Psoas muscle (tissue), 8 donors: ENCODE measurements at places on chromosomes 7 and 10. TPM values are rescaled to one million over a fixed set of nuclear protein-coding genes. Genes with fewer than 3 reads are reported as not detected.

DNA sequence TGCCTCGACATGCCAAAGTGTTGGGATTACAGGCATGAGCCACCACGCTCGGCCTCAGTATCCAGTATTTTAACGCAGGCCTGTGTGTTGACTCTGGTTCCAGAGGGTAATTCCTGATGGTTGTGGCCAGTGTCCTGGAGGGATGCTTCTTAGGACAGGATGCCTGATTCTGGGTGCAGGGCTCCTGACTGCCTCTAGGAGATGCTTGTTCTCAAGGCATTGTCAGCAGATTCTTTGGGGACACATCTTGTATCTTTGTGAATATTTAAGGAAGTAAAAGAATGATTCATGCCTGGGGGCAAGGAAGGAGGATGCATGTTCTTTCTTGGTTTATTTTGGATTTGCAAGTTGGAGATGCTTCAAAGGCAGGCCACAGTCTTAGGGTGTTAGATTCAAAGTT is 2.2 kb downstream of the ZDHHC4 start:
- H3K4me3 ChIP-seq, result no peak overlapping the region
- peaks cover 16% of the 10 kb centered on the region for H3K36me3 ChIP-seq
- no peaks in the 10 kb centered on the region for H3K27me3 ChIP-seq
- H3K4me1 ChIP-seq, result peaks cover 5% of the 10 kb centered on the region

GRCh38 chr10:100806356-100806645 is 60.9 kb downstream of the PAX2 start:
- H3K4me1 ChIP-seq, result no peaks in the 10 kb centered on the region
- H3K27ac ChIP-seq, result no peak overlapping the region
- H3K4me3 ChIP-seq, result no peak overlapping the region
- H3K27me3 ChIP-seq, result peaks cover 27% of the 10 kb centered on the region
- DNase-seq, result no peak

DNA sequence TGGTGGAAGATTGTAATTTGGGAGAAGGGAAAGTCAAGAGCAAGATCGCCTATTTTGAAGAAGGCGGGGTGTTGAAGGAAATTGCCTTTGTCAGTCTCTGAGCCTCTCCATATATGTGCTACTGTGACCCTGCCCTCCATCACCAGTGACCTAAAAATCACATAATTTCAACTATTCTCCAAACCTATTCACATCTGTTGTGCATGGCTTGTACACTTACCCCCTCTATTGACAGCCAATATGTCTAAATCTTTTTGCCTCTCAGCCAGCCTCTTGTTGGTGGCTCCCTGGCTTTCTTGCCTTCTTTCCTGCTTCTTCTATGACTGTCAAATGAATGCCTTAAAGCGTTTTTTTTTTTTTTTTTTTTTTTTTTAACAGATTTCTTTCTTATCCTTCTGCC is 295.6 kb downstream of the AUTS2 start:
- H3K27ac ChIP-seq, result no peak overlapping the region
- DNase-seq, result no peak
- no peaks in the 10 kb centered on the region for H3K27me3 ChIP-seq
- no peak overlapping the region for H3K4me3 ChIP-seq
- H3K4me1 ChIP-seq, result peaks cover 3% of the 10 kb centered on the region
- no peaks in the 10 kb centered on the region for H3K36me3 ChIP-seq

- peaks cover 9% of the 10 kb centered on the region for H3K36me3 ChIP-seq
- H3K27me3 ChIP-seq, result no peaks in the 10 kb centered on the region
- H3K4me1 ChIP-seq, result peaks cover 38% of the 10 kb centered on the region
- H3K27ac ChIP-seq, result peak overlapping the region; percentile 73
- no peak overlapping the region for H3K4me3 ChIP-seq
These were observed 60.3 kb upstream of the NFKB2 start for GRCh38 chr10:102335184-102335583.

DNA sequence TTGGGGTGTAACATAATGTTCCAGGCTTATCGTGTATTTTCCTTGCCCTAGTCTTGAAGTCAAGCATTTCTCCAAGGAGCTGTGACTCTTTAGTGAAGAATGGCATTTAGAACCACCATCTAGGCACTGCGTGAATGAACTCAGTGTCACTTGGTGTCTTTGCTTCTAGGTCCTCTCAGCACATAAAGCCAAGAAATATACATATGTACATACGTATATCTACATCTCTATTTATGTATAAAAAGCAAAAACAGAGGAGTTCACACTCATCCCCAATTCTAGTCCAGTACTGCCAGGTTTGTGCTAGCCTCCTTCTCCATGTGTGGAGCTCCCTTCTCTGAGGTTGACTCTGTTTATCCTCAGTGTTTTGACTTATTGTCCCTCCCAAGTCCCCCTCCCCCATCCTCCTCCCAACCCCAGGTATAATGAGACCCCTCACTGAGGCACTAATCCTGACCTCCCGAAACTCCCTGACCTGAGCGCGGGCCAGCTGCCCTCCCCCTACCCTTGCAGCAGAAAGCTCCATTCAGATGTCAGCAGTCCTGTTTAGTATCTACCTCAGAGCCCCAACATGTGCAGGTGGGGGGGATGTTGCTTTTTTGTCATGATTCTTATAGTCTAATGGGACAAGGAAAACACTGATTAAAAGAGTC is 61.5 kb downstream of the GDI2 start:
- peaks cover 10% of the 10 kb centered on the region for H3K36me3 ChIP-seq
- H3K4me3 ChIP-seq, result no peak overlapping the region
- no peaks in the 10 kb centered on the region for H3K27me3 ChIP-seq

GRCh38 chr7:18402488-18403183 is 92.9 kb upstream of the HDAC9 start:
- H3K27me3 ChIP-seq, result no peaks in the 10 kb centered on the region
- H3K27ac ChIP-seq, result no peak overlapping the region
- H3K36me3 ChIP-seq, result no peaks in the 10 kb centered on the region

DNA sequence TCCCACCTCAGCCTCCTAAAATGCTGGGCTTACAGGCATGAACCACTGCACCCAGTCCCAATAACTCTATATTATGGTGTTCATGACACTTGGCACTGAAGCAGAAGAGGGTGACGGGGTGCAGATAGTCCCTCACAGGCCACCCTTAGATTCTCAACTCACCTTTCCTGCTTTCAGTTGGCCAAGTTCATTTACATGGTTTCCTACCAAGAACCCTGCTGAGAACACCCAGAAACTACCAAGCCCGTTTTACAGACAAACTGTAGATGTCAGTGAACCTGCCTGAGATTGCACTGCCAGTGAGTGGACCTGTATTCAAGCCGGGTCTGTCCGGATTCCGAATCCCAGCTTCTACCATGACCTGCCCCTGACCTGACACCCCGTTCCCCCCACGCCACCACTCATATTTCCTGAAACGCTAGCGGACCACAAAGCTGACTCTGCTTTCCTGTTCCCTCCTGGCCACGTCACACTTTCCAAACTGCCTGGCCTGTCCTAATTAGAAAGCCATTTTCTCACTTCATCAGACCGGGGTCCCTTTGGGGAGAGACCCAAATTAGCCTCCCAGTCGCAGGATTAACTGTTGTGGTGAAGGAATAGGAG is 17.3 kb downstream of the GRID2IP start:
- no peak overlapping the region for H3K4me3 ChIP-seq
- H3K4me1 ChIP-seq, result no peaks in the 10 kb centered on the region
- no peak for DNase-seq
- H3K27ac ChIP-seq, result no peak overlapping the region

- H3K27ac ChIP-seq, result peak overlapping the region; percentile 60
- peaks cover 27% of the 10 kb centered on the region for H3K4me1 ChIP-seq
- H3K4me3 ChIP-seq, result no peak overlapping the region
- no peaks in the 10 kb centered on the region for H3K27me3 ChIP-seq
- no peaks in the 10 kb centered on the region for H3K36me3 ChIP-seq
These were observed 3.3 kb downstream of the WIPF3 start for GRCh38 chr7:29809533-29810155.

DNA sequence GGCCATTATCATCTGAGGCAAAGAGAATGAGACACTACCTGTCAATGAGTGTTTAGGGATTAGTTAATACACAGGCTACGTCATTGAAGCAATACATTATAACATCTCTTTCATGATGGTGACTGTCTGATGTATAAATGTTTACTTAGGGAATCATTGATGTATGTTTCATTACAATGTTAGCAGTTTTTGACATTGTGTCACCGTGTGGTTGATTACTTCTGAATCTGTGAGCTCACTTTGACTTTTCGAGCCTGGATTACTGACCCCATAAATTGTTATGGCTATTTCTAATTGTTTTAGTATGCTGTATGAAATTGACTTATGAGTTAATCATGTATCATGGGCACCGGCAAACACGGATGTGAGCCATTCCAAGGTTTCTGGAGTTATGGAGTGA is 494.0 kb downstream of the MAGI2 start:
- H3K4me3 ChIP-seq, result no peak overlapping the region
- no peak overlapping the region for H3K27ac ChIP-seq
- H3K27me3 ChIP-seq, result no peaks in the 10 kb centered on the region
- H3K36me3 ChIP-seq, result no peaks in the 10 kb centered on the region

DNA sequence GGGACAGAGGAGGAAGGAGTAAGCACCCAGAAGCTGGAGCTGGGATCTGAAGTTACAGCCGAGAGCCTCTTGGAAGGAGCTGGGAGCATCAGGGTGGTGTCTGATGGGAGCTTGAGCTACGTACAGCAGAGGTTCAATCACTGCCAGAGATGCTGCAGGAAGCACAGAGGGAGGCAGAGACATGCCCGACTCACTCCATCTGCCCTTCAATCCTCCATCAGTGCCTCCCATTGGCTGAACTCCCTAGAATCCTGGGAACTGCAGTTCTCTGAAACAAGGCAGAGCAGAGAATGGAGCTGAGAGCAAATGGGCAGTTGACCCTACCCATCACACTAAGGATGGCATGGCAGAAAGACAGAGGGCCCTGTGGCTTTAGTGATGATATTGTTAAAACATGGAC is 40.0 kb upstream of the CTBP2 start:
- no peaks in the 10 kb centered on the region for H3K27me3 ChIP-seq
- H3K36me3 ChIP-seq, result no peaks in the 10 kb centered on the region
- H3K4me3 ChIP-seq, result no peak overlapping the region
- no peak overlapping the region for H3K27ac ChIP-seq

- no peaks in the 10 kb centered on the region for H3K27me3 ChIP-seq
- no peaks in the 10 kb centered on the region for H3K4me1 ChIP-seq
- H3K36me3 ChIP-seq, result no peaks in the 10 kb centered on the region
- no peak overlapping the region for H3K27ac ChIP-seq
These were observed 184.6 kb downstream of the SGMS1 start for GRCh38 chr10:50439187-50439586.

DNA sequence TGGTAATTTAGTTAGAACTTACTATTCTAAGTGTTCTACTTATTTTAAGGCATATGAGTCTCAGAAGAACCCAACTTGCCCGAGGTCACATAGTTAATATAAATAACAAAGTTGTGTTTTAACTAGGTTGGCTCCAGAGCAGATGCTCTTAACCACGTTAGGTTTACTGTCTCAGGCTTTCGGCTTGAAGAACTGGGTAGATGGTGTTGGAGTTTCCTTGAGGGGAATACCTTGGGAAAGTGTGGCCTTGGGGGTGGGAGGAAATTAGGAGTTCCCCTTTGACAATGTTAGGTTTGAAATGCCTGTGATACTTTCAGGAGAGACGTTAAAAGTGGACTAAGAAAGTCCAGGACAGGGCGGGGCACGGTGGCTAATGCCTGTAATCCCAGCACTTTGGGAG is 9.6 kb downstream of the ZNF398 start:
- no peak for DNase-seq
- H3K27ac ChIP-seq, result no peak overlapping the region
- H3K27me3 ChIP-seq, result no peaks in the 10 kb centered on the region
- peaks cover 60% of the 10 kb centered on the region for H3K36me3 ChIP-seq
- H3K4me1 ChIP-seq, result no peaks in the 10 kb centered on the region

DNA sequence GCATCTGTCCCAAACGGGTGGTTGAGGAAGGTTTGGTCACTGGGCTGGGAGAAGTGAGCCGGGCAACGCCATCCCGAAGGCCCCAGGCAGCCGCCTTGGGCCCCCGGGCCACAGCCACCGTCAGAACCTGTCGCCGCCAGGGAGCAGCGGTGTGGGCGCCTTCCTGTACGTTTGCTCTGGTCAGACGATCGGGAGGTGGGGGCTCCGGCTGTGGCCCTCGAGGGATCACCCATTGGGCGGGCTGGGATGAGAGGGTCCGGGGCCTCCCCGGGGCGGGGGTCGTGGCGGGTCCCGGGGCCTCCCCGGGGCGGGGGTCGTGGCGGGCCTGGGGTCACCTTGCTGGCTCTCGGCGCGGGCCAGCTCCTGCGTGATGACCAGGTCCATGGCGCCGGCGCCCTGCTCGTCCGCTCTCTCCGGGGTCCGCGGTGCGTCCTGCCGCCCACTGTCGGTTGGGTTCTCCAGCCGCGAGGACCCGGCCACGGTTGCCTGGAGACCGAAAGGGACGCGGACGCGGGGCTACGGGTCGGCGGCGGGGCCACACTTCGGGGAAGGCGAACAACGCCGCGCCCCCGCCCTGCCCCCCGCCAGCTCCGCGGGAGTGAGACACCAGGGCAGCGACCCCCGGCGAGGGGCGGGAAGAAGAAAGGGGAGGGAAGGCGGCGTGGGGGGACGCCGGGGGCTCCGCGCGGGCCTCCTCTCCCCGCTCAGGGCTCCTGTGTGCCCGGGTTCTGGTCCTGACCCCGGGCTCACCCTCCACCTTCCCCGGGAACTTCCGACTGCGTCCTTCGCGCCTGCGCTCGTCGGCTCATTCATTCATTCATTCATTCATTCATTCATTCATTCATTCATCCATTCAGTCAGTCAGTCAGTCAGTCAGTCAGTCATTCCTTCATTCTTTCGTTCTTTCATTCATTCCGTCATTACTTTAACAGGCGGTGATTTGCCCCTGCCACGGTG is at the start of gene CFAP46:
CFAP46 (minus strand) TSS at position 470 of the 957 bp plus-strand sequence; CDS start at position 384, 86 bp downstream.
- H3K27me3 ChIP-seq, result peaks cover 16% of the 10 kb centered on the region
- no peak within 1 kb of the TSS for H3K27ac ChIP-seq
- H3K36me3 ChIP-seq, result no peaks in the 10 kb centered on the region
- H3K4me3 ChIP-seq, result peak within 1 kb of the TSS; percentile 63
- peak; percentile 70 for DNase-seq

FGFR2 gene
- total RNA-seq, result not detected

PNLIPRP2 gene
- 0.91 TPM for total RNA-seq

AGR3 gene
- not detected for total RNA-seq

IFIT1 gene
- total RNA-seq, result 22.5 TPM

ASAH2 gene
- total RNA-seq, result 2.0 TPM

FAM149B1 gene
- 12.8 TPM for total RNA-seq
